GM03348 (cell line): ENCODE measurements at places on chromosomes 13 and 19.

GRCh38 chr13:25190771-25191170 is 18.7 kb upstream of the AMER2 start:
- no peak for DNase-seq

- no peak for DNase-seq
These were observed 567 bp downstream of the SBK2 start for GRCh38 chr19:55536366-55536765.

DNA sequence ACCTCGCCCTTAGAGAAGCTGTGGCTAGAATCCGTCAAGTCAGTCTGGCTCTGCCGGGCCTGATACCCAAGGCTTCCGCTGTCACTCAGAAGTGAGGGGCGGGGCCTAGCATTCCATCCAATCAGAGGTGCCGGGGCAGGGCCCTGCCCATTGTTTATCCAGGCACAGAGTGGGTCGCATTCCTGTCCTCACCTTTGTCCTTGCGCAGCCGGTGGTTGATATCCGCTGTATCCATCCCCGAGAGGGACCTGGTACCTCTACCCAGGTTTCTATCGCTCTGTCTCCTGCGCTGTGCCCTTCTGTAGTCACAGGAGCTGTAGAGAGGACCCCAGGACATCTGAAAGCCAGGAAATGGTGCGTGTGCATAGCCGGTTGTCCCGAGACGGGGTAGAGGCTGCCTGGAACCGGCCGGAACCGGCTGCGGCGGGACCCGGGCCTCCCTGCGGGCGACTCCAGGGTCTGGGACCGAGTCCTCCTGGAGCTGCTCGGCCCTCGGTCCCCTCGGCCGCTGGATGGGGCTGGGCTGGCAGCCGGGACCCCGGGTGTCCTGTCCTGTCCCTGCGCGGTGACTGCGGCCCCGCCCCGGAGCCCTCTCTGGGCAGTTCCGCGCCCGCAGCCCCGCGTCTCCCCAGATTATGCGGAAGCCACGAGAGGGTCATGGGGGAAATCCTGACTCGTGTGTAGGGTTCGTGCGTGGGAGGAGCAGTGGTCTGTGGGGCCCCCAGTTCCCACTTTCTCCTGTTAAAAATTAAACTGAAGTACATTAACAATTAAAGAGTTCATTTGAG is at the start of gene ZNF763:
ZNF763 (plus strand) TSS at position 183 of the 788 bp plus-strand sequence; CDS start at position 352, 169 bp downstream.
- DNase-seq = peak; percentile 96

GRCh38 chr13:98730441-98730840 is 22.0 kb downstream of the SLC15A1 start:
- no peak for DNase-seq

DNA sequence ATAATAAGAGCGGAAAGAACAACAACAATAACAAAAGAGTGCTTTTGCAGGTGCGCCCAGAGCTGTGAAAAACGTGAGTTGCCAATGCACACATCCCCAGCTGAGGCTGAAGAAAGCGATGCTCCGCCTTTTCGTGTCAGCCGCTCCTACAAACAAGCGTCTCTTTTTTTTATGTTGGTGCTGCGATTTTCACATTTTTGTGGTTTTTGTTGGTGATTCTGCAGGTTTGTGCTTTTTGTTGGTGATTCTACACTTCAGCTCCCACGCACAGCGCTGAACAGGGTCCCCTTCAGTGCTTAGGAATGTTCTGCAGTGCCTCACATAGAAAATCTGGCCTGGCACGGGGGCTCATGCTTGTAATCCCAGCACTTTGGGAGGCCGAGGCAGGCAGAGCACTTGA is 7.3 kb upstream of the SBK3 start:
- DNase-seq = peak; percentile 81
